ENCODE measurements at places on chromosomes 16 and 17.
A peak's percentile ranks its signal among the peaks of the same experiment; 100 is the strongest.

DNA sequence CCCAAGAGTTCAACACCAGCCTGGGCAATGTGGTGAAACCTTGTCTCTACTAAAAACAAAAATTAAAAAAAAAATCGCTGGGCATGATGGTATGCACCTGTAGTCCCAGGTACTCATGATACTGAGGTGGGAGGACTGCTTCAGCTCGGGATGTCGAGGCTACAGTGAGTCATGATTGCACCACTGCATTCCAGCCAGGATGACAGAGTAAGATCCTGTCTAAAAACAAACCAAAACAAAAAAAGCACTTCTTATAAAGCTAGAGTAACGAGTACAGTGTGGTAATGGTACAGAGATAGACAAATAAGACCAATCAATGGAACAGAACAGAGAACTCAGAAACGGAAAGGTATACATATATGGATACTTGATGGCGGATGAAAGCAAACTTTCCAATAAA is 4.4 kb downstream of the NSMCE1 start:
- no peak for DNase-seq

GRCh38 chr17:31533546-31534155 is 142.2 kb downstream of the RAB11FIP4 start:
- DNase-seq: no peak

DNA sequence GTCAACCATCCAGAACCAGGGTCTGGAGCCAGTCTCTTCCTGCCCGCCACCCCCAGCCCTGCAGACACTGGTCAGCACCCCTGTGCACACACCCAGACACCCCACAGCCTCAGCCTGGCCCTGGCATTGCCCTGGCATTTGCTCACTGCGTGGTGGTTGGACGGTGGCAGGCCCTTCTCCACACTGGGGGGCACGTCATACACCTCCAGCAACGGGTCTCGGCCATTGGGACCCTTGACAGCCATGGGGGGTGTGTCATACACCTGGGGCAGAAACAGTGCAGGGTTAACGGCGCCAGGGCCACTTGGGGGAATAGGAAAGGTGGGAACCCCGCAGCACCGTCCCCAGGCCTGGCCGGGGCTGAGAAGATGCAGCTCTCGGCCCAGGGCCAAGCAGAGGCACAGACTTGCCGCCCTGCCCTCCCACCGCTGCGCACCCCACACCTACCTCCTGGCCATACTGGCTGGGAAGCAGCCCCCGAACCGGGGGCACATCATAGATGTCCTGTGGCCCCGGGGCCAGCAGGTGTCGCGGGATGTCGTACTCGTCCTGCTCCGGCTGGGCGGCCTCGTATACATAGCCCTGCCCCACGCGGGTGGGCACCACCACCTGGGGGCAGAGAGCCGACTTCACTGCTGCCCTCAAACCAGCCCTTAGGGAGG is 14.6 kb downstream of the BCAR1 start:
- no peak for DNase-seq

- peak; percentile 5 for DNase-seq
Observed at GRCh38 chr17:29347831-29348629, 42.1 kb upstream of the TAOK1 start.

DNA sequence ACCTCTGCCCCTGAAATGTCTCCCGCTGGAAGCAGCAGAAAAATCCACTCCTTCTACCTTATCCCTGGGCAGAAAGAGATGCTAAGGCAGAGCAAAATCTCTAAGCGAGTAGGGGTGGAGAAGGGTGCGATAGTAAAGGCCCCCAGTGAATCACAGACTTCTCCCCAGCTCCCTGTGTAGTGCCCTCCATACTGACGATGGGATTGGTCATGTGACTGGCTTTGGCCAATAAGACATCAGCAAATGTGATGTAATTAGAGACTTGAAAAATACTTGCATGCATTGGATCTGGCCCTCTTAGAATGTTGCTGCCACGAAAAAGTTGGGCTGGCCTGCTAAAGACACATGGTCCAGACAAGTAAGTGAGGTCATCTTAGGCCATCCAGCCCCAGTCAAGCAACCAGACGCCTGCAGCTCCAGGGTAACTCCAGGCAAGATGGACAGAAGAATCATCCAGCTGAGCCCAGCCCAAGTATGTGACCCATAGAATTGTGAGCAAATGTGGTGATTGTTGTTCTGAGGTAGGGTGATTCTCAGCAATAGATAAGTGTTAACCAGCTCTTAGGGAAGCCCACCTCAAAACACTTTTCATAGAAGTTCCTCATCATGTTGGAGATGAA is 36.0 kb downstream of the HASPIN start:
- DNase-seq: no peak

DNA sequence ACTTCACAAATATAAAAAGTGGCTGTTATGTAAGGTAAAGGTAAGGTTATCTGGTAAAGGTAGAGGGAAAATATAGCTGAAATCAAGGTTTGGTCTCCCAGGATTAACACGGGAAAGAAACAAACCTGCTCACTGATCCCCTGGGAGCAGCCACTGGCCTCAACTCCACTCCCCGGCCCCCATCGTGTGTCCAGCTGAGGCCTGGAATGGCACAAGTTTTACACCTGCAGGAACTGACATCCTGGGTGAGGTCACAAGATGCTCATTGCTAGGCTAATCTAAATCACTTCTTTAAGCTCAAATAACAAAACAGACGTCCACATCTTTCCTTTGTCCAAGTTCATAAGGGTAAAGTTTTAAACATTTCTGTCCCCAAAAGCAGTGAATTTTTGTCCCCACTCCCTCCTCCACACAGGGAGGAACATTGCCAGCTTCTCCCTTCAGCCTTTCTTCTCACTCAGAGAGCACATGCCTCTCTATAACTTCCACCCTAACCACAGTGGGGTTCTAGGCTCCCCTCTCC is 46.3 kb downstream of the ERN1 start:
- DNase-seq: no peak

- DNase-seq: peak; percentile 34
Observed at GRCh38 chr17:32486701-32487472, at the start of gene CDK5R1. Gene CDK5R1 (plus strand): TSS chr17:32486993. CDS start chr17:32487621, 628 bp downstream.

DNA sequence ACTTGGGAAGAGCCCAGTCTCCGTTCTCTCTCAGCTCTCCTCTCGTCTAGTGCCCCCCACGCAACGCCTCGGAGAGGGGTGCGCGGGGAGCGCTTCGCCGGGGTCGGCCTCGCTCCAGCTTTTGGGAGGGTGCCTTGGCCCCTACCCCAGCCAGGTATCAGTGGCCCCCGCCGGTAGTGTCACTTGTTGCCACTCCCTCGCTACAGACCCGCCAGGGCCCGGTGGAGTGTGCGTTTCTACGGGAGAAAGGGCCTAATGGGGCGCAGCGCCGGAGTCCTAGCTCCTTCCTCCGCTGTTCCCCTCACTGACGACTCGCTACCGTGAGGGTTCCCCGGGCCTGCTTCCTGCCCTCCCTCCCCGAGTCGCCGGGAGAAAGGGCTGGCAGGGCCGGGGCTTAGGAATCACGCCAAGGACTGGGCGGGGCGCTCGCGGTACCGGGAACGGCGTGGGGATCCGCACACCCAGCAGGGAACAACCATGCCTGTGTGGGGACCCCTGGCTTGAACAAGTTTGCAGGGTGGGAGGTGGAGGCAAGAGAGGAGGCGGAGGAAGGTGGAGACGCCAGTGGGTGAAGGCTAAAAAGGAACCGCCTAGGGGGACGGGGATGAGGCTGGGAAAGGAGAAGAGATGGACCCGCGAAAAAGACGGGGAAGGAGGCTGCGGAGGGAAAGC is 997 bp upstream of the CDH11 start:
- DNase-seq: no peak

DNA sequence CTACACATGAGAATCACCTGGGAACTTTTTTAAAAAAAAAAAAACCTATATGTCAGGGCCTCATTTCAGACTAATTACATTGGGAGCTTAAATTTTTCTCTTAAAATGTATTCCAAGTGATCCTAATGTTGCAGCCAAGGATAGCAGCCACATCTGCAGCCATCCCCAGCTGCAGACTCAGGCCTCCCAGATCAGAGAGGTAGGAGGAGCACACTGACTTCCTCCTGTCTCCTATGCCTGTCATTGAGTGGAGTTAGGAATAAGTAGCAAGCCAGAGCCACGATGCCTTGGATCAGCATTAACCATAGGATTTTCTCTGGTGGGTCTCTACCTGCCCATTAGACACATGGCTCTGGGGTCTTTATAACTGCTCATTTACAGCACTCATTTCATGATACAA is 463.5 kb downstream of the HS3ST4 start:
- DNase-seq: no peak

- DNase-seq: no peak
Observed at GRCh38 chr17:74873874-74874614, 1.2 kb upstream of the FDXR start.

All from common myeloid progenitor, CD34-positive (primary cell).